ENCODE measurements at places on chromosomes 6 and 20.

DNA sequence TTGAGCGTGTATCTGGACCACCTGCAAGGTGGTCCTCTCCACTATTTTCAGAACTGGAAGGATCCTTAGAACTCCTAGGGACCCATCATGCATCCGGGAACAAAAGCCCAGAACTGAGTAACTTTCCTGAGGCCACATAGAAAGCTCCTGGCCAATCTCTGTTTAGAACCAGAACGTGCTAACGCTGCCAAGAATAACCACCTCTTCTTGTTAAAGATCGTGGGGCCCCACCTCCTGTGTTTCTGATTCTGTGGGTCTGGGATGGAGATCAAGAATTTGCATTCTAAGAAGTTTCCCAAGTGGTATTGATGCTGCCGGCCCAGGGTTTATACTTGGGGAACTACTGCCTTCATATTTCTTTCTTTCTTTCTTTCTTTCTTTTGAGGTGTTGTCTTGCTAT lies 13.3 kb downstream of the CD40 start:
- DNase-seq = no peak

GRCh38 chr6:50853939-50854338 lies 35.3 kb downstream of the TFAP2B start:
- no peak for DNase-seq

DNA sequence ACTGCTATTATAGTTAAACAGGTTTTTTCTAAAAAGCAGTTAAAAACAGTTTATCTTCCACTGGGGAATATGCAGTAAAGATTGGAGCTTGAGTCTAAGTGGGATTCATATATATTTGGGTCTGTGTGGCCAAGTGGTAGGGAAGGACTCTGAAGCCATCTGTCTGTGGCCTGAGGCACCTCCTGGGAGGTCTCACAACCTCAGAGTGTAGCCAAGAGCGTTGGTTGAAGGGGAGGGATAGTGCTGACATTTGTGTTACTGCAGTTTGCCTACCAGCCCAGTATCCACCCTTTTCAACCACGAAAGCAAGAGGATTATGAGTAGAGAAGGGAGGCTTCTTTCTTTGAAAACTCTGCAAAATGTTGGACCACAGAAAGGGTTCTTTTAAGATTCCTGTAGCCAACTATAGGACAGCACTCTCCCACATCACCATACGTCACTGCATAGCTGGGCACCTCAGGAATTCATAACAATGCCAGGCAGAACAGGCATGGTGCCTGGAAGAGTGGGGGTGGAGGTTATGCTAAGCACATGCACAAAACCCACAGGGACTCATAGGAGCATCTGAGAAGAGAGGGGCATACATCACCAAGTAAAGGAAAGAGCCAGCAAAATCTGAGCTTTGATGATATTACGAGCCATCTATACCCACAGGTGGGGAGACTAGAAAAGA lies 90.5 kb upstream of the HEY2 start:
- no peak for DNase-seq

- DNase-seq = no peak
Observed at GRCh38 chr6:1325461-1326309, 13.8 kb downstream of the FOXQ1 start.

Data from activated naive CD4-positive, alpha-beta T cell treated with Interleukin-2 at 50 U/mL for 16 hours (primary cell).